ENCODE measurements at places on chromosomes 4 and X. TPM values are rescaled to one million over a fixed set of nuclear protein-coding genes. Genes with fewer than 3 reads are reported as not detected.

DNA sequence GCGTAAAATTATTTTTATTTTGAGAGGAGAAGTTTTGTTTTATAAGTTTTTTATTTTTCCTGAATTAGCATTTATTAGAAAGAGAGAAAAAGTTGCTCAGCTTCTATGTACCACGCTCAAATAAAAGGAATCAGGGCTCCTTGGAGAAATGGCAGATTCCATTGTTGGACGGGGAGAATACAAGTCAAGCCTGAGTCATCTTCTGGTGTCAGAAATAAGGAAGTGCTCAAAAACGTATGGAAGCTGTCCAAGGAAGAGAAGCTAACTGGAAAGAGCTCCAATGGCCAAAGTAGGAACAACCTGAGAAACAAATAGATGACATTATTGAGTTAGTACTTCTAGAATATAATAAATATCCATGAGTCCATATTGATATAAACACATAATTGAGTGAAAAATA, 89.3 kb upstream of the NEIL3 start:
- no peak for DNase-seq

GRCh38 chr4:65193985-65194384, 476.3 kb downstream of the EPHA5 start:
- no peak for DNase-seq

- peak; percentile 40 for DNase-seq
Observed at GRCh38 chr4:153257151-153257620, 52.9 kb downstream of the TRIM2 start.

DNA sequence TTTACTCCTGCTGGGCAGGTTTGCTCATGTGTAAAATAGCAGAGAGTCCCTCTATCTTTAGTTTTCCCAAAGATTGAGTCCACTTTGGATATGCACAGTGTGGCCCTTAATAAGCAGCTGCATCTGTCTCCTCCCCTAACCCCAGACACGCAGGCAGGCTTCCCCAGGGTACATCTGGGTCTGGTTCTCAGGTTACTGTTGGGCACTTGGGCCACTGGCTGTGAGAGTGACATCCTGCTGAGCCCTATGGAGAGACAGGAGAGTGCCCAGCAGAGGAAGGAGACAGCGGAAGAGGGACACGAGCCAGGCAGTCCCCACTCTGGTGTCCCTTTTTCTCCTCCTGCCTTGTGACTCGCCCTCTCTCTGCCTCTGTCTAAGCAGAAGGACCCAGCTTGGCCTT, 16.0 kb downstream of the XK start:
- no peak for DNase-seq

DNA sequence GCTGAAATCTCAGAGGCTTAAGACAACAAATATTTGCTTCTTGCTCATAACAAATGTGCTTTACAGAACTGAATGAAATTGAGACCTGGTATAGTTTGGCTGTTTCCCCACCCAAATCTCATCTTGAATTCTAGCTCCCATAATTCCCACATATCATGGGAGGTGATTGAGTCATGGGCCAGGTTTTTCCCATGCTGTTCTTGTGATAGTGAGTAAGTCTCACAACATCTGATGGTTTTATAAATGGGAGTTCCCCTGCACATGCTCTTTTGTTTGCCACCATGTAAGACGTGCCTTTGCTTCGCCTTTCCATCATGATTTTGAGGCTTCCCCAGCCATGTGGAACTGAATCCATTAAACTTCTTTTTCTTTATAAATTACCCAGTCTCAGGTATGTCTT, 221.1 kb upstream of the DIPK2B start:
- DNase-seq = no peak

DNA sequence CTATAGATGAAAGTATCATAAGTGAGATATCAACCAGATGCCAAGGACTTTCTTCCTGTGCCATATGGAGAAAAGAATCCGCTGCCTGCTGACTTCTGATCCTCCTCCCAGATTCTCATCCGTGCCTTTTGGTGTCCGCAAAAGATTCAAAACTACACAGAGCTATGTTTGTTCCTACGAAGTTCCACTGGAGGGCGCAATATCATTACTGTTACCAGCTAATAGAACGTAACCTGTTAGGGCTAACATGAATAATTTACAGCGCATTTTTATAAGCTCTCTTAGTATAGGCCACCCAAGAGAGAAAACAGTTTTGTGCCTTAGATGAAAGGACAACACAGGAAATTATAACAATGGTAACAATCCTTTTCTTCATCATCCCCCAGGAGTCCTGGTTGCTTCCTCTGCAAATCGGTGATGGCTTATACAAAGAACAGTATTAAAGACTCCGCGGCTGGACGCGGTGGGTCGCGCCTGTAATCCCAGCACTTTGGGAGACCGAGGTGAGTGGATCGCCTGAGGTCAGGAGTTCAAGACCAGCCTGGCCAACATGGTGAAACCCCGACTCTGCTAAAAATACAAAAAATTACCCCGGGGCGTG, 22.8 kb upstream of the CENPVL3 start:
- DNase-seq = peak; percentile 3

GRCh38 chrX:54411732-54412131, 28.5 kb upstream of the TSR2 start:
- no peak for DNase-seq

GRCh38 chrX:42823443-42823842, 45.5 kb upstream of the PPP1R2C start:
- no peak for DNase-seq

DNA sequence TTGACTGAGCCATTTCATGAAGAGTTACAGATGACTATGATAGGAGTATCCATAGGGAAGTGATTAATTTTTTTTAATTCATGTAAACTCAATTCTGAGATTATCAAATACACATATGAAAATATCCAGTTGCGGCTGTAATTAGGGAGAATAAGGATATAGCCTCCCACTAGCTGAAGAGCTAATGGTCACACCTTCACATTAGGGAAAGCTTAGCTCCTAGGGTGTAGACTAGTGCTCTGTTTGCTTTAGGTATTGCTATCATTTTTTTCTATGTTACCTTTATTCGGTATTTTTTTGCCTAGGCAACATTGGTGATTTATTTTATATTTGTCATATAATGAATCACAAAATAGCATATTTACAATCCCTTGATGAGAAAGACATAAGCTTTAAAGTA, 39.6 kb upstream of the EPGN start:
- DNase-seq = no peak

Gene TMEM31
- total RNA-seq = not detected

Gene SCML1
- total RNA-seq = 10.4 TPM

Gene CDKL2
- 1.8 TPM for total RNA-seq
